ENCODE measurements at places on chromosomes 16 and 17. TPM values are rescaled to one million over a fixed set of nuclear protein-coding genes. Genes with fewer than 3 reads are reported as not detected.

The CCL1 gene
- polyA plus RNA-seq, result not detected

The HEATR9 gene
- polyA plus RNA-seq, result not detected

The CDH5 gene
- polyA plus RNA-seq, result not detected

The PRKCB gene
- polyA plus RNA-seq, result 27.6 TPM

The WSCD1 gene
- 9.3 TPM for polyA plus RNA-seq

The SMIM36 gene
- polyA plus RNA-seq, result not detected

The SEZ6L2 gene
- polyA plus RNA-seq, result 52.7 TPM

The KRT23 gene
- 0.86 TPM for polyA plus RNA-seq

The CCL15 gene
- polyA plus RNA-seq, result not detected

The PIPOX gene
- 4.4 TPM for polyA plus RNA-seq

The FBXW10 gene
- polyA plus RNA-seq, result 0.56 TPM

The CTRL gene
- 3.2 TPM for polyA plus RNA-seq

The PROCA1 gene
- 18.8 TPM for polyA plus RNA-seq
